ENCODE measurements at places on chromosomes 16 and 17.

- no peak for DNase-seq
Observed at GRCh38 chr17:1112875-1113274, 66.9 kb downstream of the ABR start.

DNA sequence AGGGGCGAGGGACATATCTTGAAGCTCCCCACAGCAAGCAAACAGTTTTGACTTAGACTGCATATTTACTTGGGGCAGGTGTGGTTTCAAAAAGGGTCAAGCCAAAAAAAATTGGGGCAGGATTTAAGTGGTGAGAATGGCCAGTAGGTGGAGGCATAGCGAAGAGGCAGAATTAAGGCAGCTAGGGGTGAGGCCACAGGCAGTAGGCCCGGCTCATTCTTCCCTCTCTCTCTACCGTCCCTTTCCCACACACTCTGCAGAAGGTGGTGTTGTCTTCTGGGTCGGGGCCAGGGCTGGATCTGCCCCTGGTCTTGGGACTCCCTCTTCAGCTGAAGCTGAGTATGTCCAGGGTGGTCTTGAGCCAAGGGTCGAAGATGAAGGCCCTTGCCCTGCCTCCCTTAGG lies 2.6 kb downstream of the SHBG start:
- DNase-seq, result no peak

- no peak for DNase-seq
Observed at GRCh38 chr17:60335289-60335688, 56.6 kb downstream of the USP32 start.

DNA sequence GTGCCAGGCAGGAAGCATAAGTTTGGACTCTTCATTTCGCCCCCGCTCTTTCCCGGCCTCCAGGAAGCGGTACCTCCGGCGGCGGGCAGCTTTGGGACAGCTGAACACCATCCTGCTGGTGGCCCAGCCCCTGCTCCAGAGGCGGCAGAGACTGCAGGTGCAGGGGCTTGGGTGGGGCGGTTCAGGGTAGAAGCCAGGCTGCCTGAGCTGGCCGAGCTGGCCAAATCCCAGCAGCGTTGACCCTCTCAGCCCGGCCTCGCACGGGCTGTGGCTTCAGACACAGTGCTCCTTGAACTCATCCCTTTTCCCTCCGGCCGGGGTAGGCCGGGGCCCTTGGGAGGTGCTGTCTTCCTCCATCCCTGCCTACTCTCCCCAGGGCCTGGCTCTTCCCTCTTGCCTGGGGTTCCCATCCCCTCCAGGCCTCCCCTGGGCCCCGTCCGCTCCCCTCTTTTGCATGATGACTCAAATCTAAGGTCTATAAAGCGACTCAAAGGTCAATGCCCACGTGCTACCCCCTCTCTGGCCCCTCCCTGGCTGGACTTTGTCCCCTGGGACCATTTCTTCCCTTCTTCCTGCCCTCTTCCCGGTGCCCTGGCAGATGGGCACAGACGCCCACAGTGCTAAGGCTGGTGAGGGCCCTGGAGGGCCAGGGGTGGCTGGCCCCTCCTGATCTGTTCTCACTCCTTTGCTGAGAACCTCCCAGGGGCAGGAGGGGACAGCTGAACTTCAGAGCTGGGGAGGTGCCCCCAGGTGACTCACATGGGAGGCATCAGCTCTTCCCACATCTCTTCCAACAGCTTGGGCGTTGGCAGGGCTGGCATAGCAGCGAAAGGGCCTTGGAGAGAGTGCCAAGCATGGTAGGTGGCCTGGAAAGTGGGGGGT lies 22.7 kb downstream of the MYO15B start:
- no peak for DNase-seq

DNA sequence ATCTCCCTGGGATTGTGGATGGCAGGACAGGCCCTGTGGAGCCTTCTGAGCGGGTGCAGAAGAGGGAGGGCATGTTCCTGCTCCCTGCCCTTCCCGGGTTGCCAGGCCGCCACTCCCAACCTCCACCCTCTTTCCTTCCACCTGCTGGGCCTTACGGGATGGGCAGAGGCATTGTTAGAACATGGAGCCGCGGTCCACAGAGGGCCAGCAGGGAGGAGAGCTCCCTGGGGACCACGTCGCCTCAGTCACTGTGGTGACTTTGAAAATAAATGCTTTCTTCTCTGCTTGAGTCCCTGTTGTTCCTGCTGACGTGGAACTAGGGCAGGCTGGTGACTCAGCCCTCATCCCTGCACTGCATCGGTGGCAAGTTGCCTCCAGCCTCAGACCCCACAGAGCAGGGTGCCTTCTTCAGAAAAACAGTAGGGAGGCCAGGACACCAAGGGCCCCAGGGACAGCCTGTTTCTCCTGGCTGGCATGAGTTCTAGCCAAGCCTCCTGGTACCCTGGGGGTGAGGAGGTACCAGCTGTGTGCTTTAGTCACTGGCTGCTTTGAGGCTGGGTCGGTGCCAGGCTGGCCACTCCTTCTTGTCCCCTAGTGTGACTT lies 224.9 kb downstream of the SEC14L1 start:
- peak; percentile 40 for DNase-seq

DNA sequence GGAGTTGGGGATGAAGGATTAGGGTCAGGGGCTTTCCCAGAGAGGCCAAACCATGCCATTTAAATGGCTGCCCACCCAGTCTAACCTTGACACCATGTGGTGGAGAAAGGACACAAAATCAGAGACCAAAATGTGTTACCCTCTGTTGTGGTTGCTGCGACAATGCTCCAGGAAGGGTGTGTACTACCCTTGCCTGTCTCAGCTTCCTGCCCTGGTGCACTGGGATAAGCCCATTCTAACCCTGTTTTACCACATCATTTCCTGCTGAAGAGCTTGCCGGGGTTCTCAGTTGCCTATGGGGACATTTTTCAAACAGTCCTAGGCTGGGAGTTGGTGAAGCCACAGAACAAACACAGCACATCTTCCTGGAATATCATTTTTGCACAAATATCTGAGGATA lies 4.9 kb downstream of the OR4D1 start:
- DNase-seq, result no peak

- peak; percentile 29 for DNase-seq
Observed at GRCh38 chr17:74566132-74566753, 1.1 kb downstream of the CD300H start.

DNA sequence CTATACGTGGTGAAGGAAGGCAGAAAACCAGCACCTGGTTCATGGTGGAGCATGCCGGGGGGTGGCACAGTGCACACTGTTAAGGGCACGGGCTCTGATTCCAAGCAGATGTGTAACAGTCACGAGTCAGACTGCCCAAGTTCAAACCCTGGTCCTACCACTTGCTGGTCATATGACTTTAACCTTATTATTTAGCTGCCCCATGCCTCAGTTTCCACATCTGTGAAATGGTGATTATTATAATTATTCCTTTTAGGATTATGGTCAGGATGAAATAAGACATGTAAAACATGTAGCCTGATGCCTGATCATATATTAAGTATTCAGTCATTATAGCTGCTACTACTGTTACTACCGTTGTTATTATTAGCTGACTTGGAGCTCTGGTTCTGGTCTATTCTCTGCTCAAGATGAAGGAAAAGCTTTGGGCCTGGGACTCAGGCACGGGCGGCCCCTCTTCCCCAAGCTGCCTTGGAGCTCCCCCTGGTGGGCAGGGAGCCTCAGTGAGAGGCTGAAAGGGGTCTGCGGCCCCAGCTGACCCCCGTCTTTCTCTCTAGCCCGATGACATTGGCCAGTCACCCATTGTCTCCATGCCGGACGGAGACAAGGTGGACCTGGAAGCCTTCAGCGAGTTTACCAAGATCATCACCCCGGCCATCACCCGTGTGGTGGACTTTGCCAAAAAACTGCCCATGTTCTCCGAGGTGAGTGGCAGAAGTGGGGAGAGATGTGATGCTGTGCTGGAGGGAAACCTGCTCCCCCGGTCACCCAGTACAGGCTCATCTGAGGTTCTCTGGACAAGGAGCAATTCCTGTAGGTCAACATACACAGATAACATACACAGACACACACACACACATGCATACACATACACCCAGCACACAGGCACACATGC lies 14.0 kb downstream of the NR1D1 start:
- DNase-seq, result peak; percentile 51

- no peak for DNase-seq
Observed at GRCh38 chr17:29255926-29256522, 9.4 kb downstream of the CRYBA1 start.

DNA sequence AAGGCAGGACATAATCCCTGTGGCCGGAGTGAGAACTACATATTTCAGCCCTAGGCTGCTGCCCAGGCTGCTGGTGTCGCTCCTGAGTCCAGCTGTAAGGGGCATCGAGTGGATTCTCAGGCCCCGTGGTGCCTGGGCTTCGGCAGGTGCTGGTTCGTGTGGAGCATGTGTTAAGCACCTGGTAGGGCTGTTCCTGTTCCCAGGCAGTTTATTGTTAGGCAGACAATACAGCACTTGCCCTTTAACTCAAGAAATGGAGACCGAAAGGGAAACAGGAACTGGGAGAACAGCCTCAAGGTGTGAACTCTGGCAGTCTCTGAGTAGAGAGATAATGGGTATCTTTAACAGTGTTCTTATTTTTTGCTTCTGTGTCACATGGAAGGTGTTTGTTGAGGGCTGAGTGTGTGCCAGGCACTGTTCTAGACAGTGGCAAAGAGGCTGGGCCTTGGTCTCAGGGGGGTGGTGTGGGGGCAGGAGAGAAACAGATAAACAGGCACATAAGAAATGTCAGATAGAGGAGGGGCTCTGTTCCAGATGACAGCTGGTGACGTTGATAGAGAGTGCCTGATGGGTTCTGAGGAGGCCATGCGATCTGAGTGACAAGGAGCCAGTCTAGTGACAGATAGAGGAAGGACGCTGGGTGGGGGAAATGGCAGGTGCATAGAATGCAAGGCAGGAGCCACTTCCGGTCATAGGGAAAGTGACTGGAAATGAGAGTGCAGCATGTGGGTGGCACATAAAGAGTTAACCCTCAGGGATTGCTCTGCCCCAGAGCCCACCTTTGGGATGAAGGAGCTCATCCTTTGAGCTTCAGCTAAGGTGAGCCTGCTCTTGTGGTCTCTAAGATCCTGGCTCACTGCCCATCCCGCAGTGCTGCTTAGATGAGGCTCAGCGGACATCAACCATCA lies 33.8 kb downstream of the EPN2 start:
- DNase-seq, result no peak

- DNase-seq, result peak; percentile 10
Observed at GRCh38 chr16:58815181-58815888, 81.2 kb upstream of the GOT2 start.

DNA sequence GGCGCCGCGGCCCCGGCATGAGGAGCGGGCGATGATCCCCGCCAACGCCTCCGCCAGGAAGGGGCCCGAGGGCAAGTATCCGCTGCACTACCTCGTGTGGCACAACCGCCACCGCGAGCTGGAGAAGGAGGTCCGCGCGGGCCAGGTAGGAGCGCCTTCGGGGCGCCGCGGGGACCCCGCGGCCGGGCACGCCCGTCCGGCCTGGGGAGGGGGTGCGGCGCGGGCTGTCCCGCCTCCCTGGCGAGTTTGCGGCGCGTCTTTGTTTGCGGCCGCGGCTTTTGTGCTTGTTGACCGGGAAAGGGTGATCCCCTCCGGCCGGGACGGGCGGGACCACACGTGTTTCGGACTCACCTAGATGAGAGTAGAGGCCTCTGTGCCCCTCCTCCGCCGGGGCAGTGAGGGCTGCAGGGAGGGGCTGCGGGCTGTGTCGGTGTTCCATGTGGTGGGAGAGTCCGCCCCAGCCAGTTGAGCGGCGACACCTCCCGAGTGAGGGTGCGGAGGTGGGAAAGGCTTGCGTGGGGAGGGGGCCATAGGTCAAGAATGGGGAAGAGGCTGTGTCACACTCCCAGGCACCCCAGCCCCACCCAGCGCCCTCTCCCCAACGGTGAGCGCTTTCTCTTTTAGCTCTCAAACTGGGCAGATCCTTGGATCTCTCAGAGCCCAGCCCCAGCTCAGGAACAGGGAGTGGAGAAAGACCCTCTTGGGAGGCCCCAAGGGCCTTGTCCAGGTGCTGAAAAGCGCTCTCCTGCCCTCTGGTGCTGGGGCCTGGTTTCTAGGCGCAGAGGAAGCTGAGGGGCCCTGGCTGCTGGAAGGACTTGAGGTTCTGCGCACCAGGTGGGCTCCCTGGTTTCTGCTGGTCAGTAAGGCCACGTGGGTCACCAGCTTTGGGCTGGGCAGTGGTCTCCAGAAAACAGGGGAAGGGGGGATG lies 923 bp downstream of the ANKRD13B start:
- DNase-seq, result peak; percentile 53

- DNase-seq, result peak; percentile 51
Observed at GRCh38 chr17:56596691-56597494, 3.4 kb downstream of the NOG start.

DNA sequence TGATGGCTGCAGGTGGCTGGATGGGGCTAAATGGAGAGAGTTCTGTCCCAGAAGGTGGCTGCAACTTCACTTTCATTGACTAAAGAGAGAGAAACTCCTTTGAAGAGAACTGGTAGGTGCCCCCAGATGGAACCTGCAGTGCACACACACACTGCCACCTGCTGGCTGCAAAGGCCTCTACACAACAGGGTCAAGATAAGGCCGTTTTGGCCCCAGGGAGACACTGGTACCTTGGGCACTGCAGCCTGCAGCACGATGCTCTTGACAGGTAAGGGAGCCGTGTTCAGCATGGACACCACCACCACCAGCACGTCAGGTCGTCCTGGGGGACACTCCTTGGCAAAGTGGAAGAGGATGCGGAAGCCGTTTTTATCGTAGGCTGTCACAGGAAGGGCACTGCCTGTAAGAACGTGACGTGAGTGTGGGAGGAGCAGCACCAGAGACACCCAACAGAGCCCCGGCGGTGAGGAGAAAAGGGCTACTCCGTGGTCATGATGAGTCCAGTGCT lies 22.7 kb downstream of the GGA3 start:
- peak; percentile 44 for DNase-seq

- DNase-seq, result no peak
Observed at GRCh38 chr16:85928401-85928820, 29.4 kb downstream of the IRF8 start.

DNA sequence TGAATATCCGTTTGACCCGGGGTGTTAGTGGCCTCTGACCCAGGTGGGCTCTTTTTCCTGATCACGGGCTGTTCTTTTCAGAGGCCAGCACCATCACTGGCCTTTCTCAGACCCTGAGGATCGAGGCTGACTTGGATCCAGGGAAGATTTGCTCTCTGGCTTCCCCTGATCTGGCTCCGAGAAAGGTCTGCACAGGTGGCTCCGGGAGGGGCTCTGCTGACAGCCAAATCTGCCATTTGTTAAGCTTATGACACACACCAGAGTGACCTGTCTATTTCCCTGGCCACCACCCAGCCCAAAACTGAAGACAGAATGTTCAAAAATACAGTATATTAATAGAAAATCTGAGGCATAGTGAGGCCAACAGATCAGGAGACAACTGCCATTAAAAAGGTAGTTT lies 221.8 kb upstream of the TNRC6C start:
- DNase-seq, result no peak

GRCh38 chr16:2480948-2481347 lies 6.0 kb downstream of the TBC1D24 start:
- DNase-seq, result no peak

Measured in retina (tissue), 1 donor.